Suppressor macrophage treated with lipopolysaccharide for 1 hour (primary cell): ENCODE measurements at places on chromosomes 16 and 17.
A peak's percentile ranks its signal among the peaks of the same experiment; 100 is the strongest.

DNA sequence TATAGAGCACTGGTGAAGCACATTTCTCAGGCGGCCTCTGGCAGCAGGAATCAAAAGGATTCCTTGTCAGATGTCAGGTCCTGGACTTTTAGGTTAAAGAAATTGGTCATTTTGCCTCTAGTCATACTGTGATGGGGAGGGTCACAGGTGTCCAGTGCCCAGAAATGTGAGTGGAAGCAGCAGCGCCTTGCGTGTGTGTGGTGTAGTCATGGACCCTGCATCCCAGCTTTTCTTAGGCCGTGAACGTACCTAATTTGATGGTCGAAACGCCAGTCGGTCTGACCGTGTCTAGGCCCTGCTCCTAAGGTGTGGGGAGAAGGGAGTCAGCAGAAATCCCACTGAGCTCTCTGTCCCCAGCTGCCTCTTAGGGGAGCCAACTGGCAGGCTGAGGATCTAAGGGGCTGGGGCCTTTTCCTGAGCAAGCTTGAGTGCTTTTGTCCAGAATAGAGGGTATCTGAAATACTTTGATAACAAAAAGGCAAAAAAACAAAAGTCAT is 32.0 kb downstream of the POLR3E start:
- no peak for DNase-seq

GRCh38 chr17:47902039-47902744 is 6.2 kb downstream of the SP2 start:
- DNase-seq = no peak

DNA sequence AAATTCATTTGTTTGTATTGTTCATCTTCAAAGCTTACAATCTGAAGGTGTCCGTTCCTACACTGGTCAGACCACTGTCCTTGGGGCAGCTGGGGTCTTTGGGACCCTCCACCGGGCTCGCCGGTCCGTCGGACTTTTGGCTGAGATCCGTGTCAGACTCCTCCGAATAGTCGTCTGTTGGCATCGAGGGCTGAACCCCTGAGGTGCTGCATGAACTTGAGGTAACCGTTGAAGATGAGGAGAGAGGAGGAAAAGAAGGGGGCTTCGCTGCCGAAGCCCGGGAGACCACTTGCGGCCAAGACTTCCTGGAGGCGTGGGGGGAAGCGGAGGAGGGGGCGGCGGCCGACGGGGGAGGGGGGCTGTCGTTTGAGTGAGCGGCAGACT is 260.8 kb downstream of the ZFHX3 start:
- DNase-seq = peak; percentile 25

DNA sequence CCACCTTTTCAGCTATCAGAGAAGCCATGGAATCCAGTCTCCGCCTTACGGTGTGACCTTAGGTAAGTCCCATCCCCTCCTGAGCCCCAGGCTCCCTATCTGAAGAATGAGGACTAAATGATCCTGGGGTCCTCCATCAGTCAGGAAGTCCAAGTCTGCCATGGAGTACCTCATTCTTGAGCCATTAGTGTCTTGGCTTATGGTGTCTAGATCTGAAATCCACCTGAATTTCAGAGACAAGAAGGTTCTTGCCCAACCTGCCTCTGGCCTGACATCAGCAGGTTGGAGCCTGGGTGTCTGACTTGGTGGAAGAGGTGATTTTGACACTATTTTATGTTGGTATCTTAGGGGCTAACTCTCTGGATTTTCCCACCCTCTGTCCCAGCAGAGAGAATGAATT is 47.1 kb downstream of the CNGB1 start:
- no peak for DNase-seq

DNA sequence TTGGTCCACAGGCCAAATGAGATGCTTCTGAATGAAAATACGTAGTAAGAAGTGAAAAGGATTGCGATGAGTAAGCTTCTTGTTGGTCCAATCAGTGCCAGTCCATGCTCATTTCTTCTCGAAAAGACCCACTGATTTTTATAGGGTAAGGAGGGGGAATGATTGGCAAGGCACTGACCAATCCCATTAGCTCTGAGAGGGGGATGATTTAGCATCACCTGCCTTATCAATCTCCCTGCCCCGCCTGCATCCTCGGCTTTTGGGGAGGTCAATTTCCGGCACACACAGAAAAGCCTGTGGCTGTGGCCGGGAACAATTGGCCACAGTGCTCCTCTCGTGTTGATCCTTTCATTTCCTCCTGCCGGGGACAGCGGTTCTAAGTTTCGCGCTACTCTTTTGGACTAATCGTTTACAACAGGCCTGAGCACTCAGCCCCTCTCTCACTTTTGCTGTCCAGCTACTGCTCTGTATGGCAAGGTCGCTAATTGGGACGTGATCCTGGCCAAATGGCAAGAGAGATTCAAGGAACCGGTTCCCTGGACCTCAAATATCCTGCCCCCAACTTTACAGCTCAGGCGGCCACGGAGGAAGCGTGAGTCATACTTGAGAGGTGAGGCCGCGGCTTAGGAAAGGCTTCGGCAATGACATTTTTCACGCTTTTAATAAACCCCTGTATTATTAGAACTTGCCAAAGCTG is 43.1 kb downstream of the TBX4 start:
- DNase-seq = no peak

GRCh38 chr17:633133-633532 is 81.5 kb downstream of the VPS53 start:
- no peak for DNase-seq
